ENCODE measurements at places on chromosomes 6 and 20.
A peak's percentile ranks its signal among the peaks of the same experiment; 100 is the strongest.

DNA sequence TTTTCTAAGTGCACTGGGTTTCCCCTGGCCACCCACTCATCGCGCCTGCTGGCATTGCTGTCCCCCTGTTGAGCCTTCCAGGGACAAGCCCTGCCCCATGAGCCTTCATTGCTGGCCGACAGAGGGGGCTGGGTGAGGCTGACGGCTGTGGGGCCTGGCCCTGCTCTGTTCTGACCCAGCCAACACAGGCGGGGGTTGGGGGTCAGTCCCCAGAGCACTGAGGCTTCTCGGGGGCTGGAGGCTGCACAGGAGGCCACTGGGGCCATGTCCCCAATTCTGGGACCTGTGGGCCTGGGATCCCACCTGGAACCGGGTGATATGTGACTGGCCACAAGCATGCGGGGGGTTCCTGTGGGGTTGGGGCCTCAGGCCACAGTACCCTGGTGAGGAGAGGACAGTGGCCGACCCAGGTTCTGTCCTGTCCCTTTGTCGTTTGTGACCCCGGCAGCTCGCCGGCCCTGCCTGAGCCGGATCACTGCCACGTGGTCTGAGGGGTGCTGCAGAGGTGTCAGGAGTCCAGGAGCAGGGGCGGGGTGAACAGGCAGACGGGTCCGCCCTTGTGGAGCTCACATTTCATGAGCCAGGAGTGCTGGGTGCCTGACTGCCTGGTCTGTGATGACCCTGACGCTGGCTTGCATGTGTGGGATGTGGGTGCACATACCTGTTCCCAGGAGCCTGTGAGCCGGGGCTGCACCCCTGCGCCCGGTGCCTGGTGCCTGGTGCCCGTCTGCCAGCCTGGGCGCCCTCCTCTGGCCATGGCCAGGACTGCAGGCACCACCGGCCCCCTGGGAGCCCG is 2.1 kb upstream of the COL20A1 start:
- DNase-seq = peak; percentile 70

GRCh38 chr6:30913721-30914075 is 340 bp upstream of the VARS2 start:
- no peak for DNase-seq

GRCh38 chr6:132142768-132143167 is 191.6 kb upstream of the CCN2 start:
- no peak for DNase-seq

- DNase-seq = no peak
Measured at GRCh38 chr6:17577059-17577458, 23.0 kb upstream of the FAM8A1 start.

GRCh38 chr6:134730013-134730412 is 219.9 kb downstream of the ALDH8A1 start:
- no peak for DNase-seq

DNA sequence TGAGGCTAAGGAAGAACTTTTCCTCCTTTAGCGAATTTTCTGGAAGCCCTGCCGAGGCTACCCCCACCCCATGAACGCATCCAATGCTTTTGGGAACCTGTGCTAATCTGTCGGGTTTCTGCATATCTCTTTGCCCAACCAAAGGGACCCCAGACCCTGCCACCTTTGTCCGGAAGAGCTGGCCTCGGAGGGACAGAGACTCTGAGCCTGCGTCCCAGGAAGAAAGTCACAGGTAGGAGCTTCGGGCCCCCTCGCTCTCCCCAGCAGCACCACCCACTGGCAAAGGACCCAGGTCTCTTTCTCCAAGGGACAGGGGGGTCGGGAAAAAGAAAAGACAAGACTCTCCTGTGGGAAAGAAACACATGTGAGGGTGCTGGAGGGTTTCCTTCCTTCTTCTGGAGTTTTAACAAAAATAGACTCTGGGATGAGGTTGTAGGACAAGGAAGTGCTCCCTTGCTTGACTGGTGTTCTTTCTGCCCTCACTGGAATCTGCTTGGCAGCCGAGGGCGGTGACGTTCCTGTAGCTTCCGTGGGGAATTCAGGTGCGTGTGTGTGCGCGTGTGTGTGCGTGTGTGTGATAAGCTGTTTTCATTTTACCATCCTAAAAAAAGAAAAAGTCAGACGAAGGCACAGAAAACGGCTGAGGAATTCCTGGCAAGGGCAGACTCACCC is 16.3 kb upstream of the FOXC1 start:
- no peak for DNase-seq

DNA sequence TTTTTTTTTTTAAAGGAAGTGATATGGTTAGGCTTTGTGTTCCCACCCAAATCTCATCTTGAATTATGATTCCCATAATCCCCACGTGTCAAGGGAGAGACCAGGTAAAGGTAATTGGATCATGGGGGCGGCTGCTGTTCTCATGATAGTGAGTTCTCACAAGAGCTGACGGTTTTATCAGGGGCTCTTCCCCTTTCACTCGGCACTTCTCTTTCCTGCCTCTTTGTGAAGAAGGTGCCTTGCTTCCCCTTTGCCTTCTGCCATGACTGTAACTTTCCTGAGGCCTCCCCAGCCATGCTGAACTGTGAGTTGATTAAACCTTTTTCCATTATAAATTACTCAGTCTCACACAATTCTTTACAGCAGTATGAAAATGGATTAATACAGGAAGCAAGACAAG is 64.3 kb downstream of the ZFP64 start:
- DNase-seq = no peak

DNA sequence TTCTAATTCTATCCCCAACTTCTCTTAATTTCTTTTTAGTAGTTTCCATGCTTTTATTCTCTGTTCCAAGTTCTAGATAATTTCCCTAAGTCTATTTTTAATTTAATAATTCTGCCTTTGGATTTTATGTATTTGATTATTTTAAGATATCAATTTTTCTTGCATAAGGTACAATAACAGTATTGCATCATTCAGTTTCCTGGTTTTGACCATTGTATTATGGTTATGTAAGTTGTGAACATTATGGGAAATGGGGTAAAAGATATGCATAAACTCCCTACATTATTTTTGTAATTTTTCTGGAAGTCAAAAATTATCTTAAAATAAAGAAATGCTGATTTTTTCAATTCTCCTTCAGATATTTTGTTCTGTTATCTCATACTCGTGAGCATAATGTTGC is 21.1 kb upstream of the CENPW start:
- DNase-seq = no peak

DNA sequence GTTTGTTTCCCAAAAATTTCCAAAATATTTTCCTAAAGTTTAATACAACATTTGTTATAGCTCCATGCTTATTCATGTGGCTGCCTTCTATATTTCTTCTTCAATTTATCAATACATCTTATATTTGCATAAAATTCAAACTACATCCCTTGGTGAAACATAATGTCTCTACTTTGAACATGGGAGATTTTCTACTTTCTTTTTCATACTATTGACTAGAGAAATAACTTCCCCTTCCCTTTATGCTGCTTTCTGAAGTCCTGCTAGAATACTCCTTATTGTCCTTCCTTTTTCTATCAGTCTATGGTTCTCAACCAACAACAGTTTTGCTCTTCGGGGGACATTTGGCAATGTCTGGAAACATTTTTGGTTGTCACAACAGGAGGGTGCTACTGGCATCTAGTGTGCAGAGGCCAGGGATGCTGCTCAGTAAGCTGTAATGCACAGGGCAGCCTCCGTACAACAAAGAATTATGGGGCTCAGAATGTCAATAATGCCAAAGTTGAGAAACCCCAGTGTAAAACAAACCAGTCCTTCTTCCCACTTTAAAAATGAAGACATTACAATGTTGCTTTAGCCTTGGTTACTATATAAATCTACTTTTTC is 29.9 kb downstream of the MKKS start:
- DNase-seq = no peak

- no peak for DNase-seq
Measured at GRCh38 chr20:44646023-44646640, 5.4 kb downstream of the ADA start.

GRCh38 chr6:17653198-17653882 is 53.2 kb downstream of the FAM8A1 start:
- DNase-seq = no peak

DNA sequence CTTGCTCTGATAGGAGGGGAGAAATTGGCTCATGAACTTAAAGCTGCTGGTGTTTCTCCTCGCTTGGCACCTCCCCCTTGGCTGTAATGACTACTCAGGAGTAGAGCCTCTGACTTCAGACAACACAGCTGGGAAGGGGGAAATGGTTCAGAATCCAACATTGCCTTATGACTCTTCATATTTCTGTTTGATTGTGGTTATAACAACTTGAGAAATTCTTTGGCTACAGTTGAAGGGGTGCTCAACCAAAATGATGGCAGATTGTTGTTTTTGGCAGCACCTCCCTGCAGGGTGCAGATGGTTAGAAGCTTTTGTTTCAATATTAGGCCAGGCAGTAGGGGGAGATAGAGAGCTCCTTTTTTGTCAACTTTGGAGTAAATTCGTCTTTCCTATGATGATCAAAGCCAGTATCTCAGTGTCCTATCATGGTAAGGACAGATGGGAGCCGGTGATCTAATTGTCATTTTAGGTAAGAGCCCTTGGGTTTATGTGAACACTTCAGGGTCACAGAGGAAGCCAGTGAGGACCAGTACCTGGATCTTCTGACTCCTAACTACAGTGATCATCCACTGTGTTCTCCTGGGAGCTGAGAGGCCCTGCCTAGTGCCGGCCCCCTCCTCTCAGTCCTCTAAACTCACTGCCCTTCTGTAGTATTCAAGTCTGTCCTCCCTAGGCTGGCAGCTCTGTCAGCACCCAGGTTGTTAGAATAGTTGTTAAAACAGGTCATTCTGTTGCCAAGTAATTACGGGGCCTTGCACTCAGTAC is 39.9 kb downstream of the RPRD1B start:
- peak; percentile 58 for DNase-seq

DNA sequence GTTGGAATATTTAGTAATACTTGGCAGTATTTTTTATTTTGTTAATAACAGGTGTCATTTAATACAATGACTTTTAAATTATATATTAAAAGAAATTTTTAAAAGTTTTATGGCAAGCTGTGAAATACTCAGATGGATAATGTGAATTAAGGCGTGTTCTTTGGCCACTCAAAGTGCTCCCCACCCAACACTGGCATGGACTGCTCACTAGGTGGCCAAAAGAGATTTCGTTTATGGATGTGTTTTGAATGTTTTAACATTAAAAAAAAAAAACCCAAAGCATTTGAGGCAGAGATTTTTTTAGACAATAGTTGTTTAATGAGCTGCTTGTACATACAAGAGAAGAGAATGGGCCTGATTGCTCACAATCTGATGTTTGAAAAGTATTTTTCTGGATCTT is 86.5 kb downstream of the QKI start:
- no peak for DNase-seq

DNA sequence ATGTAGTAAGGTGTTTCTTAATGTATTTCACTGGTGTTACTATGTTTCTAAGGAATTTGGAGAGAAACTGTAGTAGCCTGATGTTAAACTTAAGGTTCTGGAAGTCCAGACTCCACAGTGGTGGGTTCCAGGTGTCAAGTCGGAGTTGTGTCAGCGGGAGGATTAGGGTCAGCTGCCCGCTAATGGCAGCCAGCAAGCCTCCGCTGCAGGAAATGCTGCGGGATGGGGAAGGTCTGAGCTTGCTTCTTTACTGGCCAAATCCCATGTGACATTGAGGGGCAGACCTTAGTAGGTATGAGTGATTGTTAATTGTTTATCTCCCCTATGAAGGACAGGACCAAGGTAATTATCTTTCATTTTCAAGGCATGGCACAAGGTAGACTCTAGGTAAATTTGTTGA is 3.7 kb upstream of the ARID1B start:
- no peak for DNase-seq

All from memory B cell (primary cell).